ENCODE measurements at places on chromosomes 16 and 17.

DNA sequence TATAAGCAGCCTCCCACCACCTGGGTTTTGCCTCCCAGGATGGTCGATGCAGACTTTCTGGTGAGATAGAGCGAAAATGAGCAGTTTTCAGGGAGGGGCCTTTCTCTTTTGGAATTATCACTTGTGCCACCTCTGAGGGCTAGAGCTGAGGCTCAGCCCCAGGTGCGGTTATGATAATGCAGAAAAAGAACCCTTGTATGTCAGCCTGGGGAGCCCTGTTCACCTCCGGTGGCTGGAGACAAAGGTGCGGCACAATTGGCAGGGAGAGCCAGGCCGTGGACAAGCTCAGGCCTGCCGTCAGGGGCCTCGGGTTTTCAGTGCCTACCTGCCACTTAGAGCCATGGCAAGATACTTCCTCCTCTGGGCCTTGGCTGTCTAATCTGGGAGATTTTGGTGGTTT is 4.4 kb downstream of the SCPEP1 start:
- no peak for DNase-seq

DNA sequence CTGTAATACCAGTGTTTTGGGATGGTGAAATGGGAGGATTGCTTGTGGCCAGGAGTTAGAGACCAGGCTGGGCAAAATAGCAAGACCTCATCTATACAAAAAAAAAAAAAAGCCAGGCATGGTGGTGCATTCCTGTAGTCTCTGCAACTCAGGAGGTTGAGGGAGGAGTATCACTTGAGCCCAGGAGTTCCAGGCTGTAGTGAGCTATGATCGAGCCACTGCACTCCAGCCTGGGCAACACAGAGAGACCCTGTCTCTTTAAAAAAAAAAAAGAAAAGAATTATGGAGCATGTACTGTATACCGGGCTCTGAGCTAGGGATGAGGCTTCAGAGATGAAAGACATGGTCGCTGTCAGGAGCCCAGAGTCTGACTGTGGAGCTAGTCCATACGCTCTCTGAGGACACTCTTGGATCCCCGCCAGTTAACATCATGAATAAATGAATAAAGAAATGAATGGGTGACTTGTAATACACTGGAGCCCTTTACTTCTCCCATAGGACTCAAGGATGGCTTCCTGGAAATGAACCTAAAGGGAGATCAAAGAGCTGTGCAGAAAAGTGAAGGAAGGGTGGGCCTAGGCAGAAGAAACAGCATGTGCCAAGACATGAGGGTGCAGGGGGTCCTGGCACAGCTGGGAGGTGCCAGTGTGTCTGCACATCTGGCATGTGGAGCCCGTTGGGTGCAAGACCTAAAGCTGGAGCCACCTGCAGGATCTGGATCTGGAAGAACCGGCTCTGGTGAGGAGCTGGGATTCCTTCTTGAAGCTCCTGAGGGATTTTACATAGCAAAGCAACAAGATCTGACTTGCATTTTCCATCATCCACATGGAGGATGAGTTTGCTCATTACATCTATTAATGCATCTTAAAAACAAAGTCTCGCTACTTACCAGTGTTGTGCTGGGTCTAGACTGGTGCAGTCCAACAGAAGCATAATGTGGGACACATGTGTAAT is 120.4 kb downstream of the IRX3 start:
- DNase-seq = no peak

DNA sequence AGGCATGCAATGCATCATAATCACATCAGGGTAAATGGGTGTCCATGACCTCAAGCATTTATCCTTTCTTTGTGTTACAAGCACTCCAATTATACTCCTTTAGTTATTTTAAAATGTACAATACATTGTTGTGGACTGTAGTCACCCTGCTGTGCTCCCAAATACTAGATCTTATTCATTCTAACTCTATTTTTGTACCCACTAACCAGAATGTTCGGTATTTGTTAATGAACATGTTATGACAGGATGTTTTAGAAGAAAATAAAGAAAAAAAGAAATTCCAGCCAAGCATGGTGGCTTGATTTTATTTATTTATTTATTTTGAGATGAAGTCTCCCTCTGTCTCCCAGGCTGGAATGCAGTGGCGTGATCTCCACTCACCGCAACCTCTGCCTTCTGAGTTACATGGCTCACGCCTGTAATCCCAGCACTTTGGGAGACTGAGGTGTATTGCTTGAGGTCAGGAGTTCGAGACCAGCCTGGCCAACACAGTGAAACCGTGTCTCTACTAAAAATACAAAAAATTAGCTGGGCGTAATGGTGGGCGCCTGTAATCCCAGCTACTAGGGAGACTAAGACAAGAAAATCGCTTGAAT is 1.8 kb upstream of the NDE1 start:
- no peak for DNase-seq

GRCh38 chr17:56831369-56832095 is 2.2 kb downstream of the C17orf67 start:
- DNase-seq = no peak

DNA sequence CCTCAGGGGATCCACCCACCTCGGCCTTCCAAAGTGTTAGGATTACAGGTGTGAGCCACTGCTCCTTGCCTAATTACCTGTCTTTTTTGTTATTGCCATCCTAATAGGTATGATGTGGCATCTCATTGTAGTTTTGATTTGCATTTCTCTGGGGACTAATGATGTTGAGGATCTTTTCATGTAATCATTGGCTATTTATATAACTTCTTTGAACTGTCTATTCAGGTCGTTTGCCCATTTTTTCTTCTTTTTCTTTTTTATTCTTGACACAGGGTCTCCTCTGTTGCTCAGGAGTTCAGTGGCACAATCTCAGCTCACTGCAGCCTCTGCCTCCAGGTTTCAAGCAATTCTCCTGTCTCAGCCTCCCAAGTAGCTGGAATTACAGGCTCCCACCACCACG is 1.3 kb upstream of the TGFB1I1 start:
- no peak for DNase-seq

GRCh38 chr16:68005786-68006286 is 6.6 kb upstream of the DPEP2 start:
- DNase-seq = no peak

- DNase-seq = no peak
Measured at GRCh38 chr16:66486773-66487579, 59.9 kb downstream of the BEAN1 start.

DNA sequence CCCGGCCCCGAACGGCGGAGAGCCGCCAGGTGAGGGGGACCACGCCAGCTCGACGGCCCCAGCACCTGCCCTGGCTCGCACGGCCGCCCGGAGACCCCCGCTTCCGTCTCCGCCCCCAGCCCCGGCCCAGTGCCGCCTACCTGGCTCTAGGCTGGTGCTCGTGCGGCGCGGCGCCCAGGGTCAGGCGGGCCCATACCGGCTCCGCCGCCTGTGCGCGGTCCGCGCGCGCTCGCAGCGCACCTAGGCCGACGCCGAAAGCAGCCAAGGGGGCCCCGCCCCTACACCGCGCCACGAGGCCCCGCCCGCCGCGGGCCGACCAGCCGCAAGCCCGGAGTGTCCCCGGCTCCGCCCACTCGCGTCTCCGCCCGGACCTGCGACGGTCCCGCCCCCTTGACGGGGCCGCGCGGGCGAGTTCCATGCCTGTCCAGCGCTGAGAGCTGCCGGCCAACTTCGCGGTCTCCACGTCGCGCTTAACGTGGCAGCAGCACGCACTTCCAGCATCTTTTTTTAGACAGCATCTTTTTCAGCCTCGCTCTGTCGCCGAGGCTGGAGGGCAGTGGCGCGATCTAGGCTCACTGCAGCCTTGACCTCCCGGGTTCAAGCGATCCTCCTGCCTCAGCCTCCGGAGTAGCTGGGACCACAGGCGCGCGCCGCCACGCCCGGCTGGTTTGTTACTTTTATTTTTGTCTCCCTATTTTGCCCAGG is at the start of gene SLC25A39:
TSS of gene SLC25A39 (minus strand) at position 253 of the 705 bp plus-strand sequence. CDS start 1,261 bp downstream, outside the sequence.
- peak; percentile 96 for DNase-seq

DNA sequence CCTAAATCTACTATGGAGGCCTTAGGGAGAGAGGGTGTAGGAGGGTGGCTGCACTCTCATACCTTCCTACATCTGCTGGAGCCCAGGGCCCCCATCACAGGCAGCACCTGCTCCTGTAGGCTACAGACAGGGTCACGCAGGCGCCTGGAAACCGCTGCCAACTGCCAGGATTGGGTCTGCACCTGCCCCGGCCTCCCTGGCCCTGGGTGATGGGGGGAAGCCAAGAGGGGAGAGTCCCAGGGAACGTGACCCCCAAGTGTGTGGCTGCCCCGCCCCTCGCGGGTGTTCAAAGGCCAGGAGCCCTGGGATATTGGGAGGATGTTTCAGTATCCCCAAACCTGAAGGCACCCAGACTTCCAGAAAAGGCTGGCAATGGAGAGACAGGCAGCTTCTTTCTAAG is 5.6 kb upstream of the TEX19 start:
- no peak for DNase-seq

DNA sequence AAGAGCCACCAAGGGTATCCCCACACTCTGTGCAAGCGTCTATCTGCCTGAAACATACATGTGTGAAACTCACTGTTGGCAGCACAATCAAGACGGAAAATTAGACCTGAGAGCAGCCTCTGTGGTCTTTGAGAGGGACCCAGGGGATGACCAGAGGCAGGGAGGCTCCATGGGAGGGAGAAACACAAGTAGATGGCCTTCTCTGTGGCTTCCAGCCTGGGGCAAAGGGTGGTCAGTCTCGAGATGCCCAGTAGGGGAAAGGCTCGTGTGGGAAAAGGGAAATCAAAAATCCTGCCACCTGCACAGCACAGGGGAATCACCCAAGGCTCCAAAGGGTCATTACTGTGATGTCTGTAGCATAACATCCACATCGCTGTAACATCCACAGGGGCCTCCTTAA is 823.3 kb downstream of the KCNJ18 start:
- no peak for DNase-seq

DNA sequence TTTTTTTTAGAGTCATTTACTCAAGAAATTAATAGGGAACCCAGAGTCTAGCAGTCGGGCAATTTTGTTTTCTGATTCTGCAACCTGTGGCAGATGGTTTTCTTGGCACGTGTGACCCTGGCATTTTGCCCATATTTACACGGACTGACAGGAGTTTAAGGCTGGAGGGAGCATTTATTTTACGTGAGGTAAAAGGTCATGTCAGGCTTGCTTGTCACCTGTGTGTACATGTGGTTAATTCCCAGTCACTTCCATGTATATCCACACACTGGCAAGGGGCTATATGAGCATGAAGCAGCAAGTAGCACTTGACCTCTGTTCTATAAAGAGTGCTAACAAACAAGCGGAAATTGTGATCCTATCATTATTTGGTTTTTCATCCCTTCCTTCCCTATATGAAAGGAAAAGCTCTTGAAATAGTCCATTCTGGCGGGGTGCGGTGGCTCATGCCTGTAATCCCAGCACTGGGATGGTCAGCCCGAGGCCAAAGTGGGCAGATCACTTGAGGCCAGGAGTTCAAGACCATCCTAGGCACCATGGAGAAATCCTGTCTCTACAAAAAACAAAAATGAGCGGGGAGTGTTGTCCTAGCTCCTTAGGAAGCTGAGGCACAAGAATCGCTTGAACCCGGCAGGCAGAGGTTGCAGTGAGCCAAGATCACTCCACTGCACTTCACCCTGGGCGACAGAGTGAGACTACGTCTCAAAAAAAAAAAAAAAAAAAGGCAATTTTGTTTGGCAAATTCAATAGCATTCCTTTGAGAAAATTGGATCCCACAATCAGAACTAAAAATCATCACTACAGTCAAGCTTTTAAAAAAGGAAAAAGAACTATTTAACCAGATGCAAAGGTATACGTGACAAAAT is 2.1 kb downstream of the SPAG9 start:
- no peak for DNase-seq

- no peak for DNase-seq
Measured at GRCh38 chr17:31216031-31216751, 80.8 kb downstream of the OMG start.

DNA sequence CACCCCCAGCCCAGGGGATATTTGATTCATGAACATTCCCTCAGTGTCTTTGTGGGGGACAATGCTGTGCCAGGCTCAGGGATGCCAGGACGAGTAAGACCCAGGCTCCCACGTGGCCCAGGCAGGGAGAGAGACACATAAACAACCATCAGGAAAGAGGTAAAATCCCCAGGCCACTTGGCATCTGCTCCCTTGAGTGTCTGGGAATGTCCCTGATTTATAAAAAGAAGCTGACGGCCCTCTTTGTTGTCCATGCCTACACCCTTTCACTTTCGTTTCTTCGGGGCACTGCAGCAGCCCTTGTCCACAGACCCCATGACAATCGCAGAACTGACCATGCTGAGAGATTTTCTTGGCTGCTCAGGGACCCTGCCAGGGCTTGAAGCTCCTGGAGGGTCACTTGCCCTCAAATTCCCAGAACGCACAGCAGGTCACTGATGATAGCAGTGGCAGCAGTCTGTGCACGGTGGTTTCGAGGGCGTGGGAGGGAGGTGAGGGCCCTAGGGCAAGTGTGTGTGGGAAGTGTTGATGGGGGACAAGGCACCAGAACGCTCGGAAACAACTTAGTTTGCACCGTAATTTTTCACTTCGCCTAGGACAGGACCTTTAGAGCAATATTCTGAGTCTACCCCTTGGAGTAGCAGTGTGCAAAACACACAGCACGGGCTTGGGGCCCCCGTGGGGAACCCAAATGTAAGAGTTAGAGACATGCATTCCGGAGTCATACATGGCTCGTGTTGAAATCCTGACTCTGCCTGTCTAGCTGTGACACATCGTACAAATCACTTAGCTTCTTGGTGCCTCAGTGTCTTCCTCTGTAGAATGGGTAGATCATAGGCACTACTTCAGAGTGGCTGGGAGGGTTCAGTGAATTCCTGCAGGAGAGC is 4.7 kb downstream of the NOD2 start:
- peak; percentile 79 for DNase-seq

- no peak for DNase-seq
Measured at GRCh38 chr16:48143812-48144368, 11.9 kb downstream of the ABCC12 start.

GRCh38 chr16:4293822-4294457 is 21.1 kb upstream of the TFAP4 start:
- DNase-seq = no peak
